ENCODE measurements at places on chromosomes 2 and 18. TPM values are rescaled to one million over a fixed set of nuclear protein-coding genes. Genes with fewer than 3 reads are reported as not detected.

The RESP18 gene
- total RNA-seq: not detected

The ARHGAP28 gene
- total RNA-seq: not detected

The SLC14A1 gene
- 3.3 TPM for total RNA-seq

The ITPRIPL1 gene
- 0.79 TPM for total RNA-seq

The ABCG8 gene
- total RNA-seq: not detected

The PLEK gene
- 34.4 TPM for total RNA-seq

The DUSP2 gene
- 234 TPM for total RNA-seq

The NXPH2 gene
- not detected for total RNA-seq

The TYMS gene
- total RNA-seq: 241 TPM

- H3K4me3 ChIP-seq: no peak overlapping the region
- no peaks in the 10 kb centered on the region for H3K27me3 ChIP-seq
- H3K27ac ChIP-seq: no peak overlapping the region
- no peak for DNase-seq
- H3K36me3 ChIP-seq: no peaks in the 10 kb centered on the region
Observed at GRCh38 chr2:63740943-63741342, 100.8 kb upstream of the UGP2 start.

GRCh38 chr2:18911416-18911815 lies 322.0 kb upstream of the NT5C1B start:
- H3K27me3 ChIP-seq: no peaks in the 10 kb centered on the region
- H3K4me1 ChIP-seq: no peaks in the 10 kb centered on the region
- DNase-seq: no peak
- H3K36me3 ChIP-seq: no peaks in the 10 kb centered on the region

DNA sequence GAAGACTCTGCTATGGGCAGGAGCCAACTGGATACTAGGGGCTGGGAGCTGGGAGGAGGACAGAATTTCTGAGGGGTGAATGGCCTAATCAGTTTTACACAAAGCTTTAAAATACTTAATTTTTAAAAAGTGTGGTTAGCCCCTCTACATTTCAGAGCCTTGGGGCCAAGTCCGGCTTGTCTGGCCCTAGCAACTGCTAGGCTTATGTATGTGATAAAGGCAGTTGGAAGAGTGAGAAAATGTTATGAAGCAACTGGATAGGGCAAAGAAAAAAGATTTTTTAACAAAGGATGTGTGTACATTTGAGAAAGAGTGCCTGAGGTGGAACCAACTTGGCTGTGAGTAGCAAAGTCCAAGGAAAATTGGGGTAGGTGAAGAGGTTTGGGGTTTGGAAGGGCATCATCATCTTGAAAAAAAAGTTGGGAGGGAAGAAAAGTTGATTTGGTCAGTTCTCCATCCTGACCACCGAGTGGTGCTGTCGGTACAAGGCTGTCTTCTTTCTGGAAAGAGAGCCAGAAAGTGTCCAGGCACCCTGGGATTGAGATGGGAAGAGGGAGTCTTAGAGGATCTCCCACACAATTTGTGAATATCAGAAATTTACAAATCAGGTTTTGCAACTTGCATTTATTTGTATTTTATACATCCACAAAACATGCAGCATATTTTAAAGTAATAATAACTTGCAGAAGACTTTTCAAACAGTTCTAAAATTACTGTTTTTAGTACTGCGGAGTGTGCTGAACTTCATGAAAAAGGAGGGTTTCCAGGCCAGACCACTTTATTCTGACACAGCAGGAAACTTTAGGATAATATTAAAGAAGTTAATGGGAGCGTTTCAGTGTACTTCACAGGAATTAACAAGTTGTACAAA lies 10.5 kb upstream of the CDK15 start:
- H3K4me1 ChIP-seq: no peaks in the 10 kb centered on the region
- no peaks in the 10 kb centered on the region for H3K27me3 ChIP-seq
- no peak for DNase-seq
- no peak overlapping the region for H3K4me3 ChIP-seq
- H3K27ac ChIP-seq: no peak overlapping the region

DNA sequence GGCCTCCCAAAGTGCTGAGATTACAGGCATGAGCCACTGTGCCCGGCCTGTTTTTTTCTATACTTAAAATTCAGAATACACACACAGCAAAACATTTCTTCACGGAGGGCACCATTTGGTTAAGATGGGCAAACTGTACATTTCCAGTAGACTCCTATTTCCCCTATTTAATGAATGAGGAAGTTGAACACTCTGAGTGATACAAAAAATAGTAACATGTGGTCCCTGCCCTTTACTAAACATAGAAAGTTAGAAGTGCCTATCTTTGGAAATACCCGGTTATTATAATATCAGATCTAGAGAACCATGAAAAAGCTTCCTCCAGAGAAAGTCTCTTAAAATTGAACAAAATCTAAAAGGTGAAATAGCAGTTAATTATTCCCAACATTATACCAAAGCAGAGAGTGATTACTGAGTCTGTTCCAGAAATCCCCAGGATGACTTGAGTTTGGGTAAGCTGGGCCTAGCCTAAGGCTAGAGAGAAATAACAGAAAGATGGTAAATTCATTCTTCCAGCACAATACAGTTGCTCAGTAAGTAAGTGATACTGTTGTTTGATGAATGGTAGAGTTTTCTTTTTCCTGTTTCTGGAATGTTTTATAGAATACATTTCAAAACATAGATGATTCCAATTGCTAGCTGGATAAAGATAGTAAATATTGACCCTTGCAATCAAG lies 23.3 kb upstream of the RMC1 start:
- no peak overlapping the region for H3K27ac ChIP-seq
- H3K36me3 ChIP-seq: peaks cover 65% of the 10 kb centered on the region
- no peaks in the 10 kb centered on the region for H3K27me3 ChIP-seq
- no peak for DNase-seq
- H3K4me1 ChIP-seq: no peaks in the 10 kb centered on the region

DNA sequence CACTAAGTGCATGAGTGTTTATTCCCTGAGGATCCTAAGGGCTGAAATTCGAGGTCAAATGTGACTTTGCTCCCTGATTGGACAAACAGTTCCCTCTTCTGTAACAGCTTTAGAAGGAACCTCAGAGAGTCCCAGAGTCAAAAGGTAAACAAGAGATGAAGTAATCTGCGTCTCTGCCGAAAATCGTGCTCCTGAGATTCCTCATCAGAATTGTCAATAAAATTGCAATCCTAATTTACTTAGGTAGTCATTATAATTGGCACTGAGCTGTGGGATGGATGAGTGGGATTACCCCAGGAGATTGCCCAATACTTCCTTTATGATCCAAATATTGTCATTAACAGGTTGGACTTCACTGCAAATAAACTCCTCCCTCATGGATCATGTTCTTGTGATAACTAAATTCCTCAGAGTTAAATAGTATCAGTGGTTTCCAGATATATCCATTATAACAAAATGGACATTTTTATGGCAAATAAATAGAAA lies 907 bp upstream of the SUCLG1 start:
- no peaks in the 10 kb centered on the region for H3K36me3 ChIP-seq
- DNase-seq: peak; percentile 3
- peaks cover 9% of the 10 kb centered on the region for H3K4me1 ChIP-seq
- peak overlapping the region; percentile 69 for H3K4me3 ChIP-seq

- H3K36me3 ChIP-seq: no peaks in the 10 kb centered on the region
- H3K27me3 ChIP-seq: no peaks in the 10 kb centered on the region
- no peak overlapping the region for H3K4me3 ChIP-seq
- no peaks in the 10 kb centered on the region for H3K4me1 ChIP-seq
- H3K27ac ChIP-seq: no peak overlapping the region
Observed at GRCh38 chr2:178517496-178517895, 37.2 kb downstream of the PLEKHA3 start.

- H3K27me3 ChIP-seq: no peaks in the 10 kb centered on the region
- peaks cover 50% of the 10 kb centered on the region for H3K4me1 ChIP-seq
- peak overlapping the region; percentile 78 for H3K27ac ChIP-seq
- H3K4me3 ChIP-seq: peak overlapping the region; percentile 67
Observed at GRCh38 chr18:69956057-69956456, 8.4 kb upstream of the CD226 start.

GRCh38 chr2:120385355-120386127 lies 39.6 kb downstream of the INHBB start:
- no peak for DNase-seq
- H3K36me3 ChIP-seq: no peaks in the 10 kb centered on the region
- no peaks in the 10 kb centered on the region for H3K27me3 ChIP-seq
- H3K4me3 ChIP-seq: no peak overlapping the region
- no peaks in the 10 kb centered on the region for H3K4me1 ChIP-seq

DNA sequence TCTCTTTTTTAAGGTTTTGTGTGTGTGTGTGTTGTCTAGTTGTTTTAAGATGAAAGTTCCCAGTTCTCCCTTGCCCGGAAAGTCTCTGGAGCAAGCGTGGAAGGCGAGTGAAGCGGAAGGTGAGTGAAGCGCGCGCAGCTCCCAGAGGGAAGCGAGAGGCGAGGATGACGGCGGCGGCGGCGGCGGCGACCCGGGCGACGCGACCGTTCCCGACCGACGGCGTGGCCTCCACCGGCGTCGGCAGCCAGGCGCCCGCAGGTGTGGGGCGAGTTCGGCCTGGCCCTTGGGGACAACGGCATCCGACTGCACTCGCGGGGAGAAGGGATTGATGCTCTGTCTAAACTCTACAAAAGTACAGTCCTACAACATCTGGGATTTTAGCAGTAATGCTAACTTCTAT lies 321.9 kb downstream of the CELF4 start:
- no peak overlapping the region for H3K4me3 ChIP-seq
- no peak overlapping the region for H3K27ac ChIP-seq
- DNase-seq: no peak

All from naive thymus-derived CD4-positive, alpha-beta T cell (primary cell).